ENCODE measurements at places on chromosomes 16 and 17.

DNA sequence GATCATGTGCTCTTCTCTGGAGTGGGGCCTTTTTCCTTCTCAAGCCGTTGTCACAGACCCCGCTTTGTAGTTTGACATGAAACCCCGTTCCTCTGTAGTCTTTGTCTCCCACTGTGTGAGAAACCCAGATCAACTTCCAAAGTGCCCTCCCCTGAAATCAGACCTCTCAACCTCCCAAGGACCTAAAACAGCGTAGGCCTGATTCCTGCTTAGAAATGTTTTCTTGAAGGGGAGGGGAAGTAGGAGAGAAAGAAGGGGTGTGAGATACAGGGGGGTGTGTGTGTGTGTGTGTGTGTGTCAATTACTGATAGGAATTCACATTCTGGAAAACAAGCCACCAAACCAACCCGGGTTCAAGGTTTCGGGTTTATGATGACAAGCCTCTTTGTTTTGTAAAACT, 1.4 kb downstream of the UBE2O start:
- DNase-seq, result no peak

DNA sequence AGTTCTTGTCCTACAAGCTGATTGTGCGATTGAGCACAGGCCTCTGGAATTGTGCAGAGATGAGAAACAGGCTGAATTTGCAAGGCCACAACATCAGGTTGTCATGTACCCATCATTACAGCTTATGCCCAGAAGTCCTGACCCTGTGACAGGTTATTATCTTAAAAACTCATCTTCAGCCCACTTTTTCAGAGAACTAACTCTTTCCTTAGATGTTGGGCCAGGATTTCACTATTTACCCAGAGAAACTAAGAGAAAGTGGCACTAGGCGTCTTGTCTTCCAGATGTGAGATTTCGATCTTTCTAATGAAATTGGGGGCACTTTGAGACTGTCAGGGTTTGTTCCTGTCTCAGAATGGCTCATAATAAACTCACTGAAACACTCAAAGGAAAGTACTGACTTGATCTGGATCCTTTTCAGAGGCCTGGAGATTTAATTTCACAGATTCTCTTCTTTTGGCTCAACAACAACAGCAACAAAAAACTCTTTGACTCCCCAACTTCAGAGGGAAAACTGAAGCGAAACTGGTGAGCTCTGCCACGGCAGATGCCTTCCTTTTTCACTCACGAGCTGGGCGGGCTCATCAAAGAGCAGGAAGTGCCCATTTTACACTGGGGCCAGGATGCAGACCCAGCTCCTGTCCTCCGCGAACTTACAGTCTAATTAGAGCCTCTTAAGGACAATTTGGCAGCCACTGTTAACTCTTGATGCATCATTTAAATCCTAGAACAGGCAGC, 17.7 kb upstream of the SLC12A3 start:
- DNase-seq, result no peak

DNA sequence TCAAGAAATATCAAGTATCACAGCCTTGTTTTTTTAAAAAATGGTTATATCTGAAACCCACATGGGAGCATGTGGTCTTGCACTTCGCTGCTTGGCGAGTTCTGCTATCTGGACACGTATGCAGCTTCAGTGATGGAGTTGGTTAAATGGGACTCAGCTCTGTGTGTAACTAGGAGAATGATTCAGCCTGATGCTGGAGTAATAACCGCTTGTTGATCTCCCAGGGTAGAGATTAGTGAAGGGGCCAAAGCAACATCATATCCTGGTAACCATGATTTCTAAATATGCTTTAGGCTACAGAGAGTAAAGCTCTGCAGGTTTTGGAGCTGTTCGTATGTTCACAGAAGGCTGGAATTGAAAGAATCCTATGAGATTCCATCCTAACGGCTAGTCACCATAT, 63.2 kb downstream of the IQCK start:
- no peak for DNase-seq

- no peak for DNase-seq
Observed at GRCh38 chr16:50038286-50038685, 13.3 kb downstream of the CNEP1R1 start.

All from right cardiac atrium (tissue), 5 donors.